Brain pericyte (primary cell): ENCODE measurements at places on chromosomes 12 and 14.

DNA sequence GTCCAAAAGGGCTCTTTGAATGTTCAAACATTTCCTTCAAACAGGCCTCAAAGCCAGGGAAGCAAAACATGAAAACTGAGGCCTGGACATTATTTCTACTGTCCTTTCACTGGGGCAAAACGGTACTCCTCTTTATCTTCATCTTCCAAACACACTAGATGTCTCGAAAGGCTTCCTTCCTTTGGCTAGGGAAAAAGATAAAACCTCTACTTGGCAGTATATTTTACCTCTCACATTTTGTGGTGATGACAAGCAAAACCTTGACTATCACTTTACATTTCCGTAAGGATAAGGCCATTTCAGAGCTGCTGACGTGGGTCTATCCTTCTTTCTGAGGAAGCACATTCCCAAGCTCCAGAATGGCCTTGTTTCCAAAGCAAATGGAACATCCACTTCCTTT is 9.9 kb downstream of the STAB2 start:
- no peak for DNase-seq

- no peak for DNase-seq
These were observed 24.3 kb downstream of the MAPK1IP1L start for GRCh38 chr14:55075628-55076175.

GRCh38 chr12:51391283-51392123 is at the start of gene GALNT6:
GALNT6 (minus strand) TSS chr12:51391406; CDS start chr12:51379781, 11,625 bp downstream.
- no peak for DNase-seq

DNA sequence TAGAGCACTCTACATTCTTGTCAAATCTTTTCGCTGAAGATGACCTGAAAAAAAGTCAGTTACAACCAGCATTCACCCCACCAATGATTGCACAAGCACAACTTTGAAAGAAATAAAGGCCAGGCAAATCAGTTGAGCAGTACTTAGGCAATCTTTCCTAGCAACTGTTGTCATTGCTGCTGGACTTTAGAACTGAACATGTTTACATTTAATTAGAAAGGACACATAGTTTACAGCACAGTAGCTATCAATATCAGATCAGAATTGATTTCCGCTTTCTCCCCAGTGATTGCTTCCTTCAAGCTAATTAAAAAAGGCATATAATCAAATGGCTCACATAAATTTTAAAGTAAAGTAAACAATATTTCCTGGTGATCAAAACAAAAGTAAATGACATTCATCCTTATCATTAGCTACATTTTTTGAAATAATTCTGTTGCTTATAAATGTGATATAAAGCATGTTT is 128.4 kb downstream of the FOXA1 start:
- DNase-seq = no peak

DNA sequence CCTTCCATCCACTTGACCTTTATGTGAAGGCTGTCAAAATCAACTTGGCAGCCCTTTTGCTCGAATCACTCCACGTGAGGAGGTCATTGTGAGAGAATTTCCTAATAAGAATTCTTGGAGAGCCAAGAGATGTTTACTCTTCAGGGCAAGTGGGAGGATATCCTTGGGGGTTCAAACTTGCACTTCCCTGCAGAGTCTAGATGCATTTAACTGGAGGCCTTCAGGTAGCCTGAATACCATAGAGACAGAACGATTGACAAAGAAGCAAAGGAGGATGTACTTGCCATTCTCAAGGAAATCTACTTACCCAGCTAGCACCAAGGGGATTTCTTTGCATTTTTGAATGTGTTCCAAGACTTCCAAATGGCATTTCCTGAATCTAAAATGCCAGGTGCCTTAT is 1702.6 kb upstream of the FLRT2 start:
- no peak for DNase-seq

DNA sequence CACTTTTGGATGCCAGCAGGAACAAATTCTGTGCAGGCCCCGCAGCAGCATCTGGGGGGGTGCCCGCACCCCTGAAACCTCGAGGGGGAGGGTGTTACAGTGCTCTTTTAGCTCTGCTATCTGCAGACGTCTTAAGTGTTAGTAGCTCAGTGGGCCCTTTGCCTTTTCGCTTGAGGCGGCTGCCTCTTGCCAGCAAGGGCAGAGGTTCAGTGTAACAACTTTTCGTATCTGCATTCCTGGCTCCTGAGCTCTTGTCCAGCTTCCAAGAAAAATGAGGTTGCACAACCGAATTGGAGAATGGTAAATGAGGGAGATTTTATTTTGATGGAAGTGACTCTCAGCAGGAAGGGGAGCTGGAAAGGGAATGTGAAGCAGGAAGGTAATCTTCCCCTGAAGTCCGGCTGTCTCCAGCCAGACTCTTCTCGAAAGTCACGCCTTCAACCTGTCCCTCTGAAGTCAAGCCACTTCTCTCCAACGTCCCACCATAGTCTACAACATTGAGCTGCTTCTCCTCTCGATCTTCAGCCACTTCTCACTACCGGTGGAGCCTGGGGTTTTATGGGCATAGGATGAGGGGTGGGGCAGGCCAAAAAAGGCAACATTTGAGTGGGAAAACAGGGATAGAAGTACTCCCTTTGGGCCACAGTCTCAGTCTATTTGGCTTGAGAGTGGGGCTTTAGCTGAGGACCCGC is 17.8 kb downstream of the TAS2R50 start:
- DNase-seq = peak; percentile 33

DNA sequence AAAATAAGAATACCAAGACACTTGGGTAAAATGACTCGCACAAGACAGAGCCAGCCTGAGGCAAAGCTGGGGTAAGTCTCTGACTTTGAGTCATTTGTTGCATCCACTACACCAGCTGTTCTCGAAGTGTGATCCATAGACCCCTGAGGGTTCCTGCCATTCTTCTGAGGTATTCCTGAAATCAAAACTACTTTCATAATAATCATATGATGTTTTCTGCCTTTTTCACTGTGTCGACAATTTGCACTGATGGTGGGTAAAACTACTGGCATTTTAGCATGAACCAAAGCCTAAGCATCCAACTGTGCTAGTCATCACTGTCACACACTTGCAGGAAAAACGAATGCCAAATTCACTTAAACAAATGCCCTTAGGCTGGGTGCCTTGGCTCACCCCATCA is 135.5 kb upstream of the FUT8 start:
- no peak for DNase-seq

DNA sequence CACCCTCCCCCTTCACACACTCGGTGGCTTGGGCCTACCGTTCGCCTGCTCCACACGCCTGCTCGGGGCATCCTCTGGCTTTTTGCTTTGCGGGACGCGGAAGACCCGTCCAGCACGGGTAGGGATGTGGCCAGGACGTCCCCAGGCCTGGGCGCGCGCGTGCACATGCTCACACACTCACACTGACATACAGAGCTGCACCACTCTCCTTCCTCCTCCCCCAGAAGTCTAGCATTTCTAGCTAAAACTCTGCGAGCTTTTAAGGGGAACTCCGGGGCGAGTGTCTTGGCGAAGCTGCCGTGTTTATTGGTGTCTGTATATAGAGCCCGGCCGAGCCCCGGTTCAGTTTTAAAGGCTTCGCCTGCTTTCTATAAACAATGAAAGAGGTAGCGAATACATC is 5.0 kb downstream of the TBX5 start:
- DNase-seq = no peak

- DNase-seq = no peak
These were observed 59.9 kb upstream of the IFNG-AS1 start for GRCh38 chr12:67929384-67929772.

DNA sequence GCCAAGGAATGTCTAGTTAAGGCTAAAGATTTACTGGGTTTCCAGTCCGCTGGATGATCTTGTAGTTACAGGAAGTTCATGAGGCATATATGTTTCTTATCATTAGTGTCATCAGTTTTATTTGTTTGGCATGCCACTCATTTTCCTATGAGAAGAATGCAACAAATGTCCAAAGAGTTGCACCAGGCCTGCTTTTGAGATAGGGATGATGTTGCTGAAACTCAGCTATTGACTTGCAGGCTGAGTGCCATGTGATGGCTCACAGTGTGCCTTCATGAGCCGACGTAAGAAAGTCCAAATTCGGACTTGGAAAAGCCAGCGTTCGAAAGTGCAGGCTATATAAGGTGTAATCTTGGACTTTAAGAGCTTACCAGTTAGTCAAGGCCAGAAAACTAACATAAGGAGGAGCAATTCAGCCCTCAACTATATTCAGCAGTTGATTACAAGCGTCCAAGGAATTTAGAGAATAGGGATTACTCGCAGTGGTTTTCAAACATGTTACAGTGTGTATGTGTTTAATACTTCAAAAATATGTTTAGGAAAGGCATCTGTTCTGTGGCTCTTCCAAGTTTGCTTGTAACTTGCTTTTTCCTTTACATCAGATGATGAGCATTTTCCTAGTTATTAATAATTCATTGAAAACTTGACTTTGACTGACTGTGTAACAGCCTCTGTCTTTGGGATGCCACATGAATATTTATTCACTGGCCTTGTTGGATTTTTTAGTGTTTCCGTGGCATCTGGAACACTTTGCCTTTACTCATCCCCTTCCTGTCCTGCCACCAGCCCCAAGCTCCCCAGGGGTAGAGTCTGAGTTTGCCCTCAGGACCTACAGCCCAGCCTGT is 101.3 kb downstream of the LGMN start:
- DNase-seq = no peak

DNA sequence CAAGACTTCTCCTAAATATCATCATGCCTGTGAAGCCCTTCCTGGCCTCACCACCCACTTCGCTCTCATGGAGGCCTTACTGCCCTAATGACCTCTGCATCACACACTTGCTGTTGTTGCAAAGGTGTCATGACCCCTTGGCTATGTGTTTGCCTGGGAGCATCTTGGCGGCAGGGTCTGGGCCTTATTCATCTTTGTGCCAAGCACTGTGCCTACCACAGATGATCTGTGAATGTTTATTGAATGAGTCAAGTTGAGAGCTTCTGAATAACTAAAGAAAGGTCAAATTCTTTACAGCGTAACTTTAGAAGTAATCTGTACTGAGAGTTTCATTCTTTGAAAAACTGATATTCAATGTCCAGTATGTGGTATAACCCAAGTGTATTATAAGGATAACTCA is 113.3 kb downstream of the TTC8 start:
- no peak for DNase-seq

- no peak for DNase-seq
These were observed 249.2 kb downstream of the BTG1 start for GRCh38 chr12:91896286-91897024.

DNA sequence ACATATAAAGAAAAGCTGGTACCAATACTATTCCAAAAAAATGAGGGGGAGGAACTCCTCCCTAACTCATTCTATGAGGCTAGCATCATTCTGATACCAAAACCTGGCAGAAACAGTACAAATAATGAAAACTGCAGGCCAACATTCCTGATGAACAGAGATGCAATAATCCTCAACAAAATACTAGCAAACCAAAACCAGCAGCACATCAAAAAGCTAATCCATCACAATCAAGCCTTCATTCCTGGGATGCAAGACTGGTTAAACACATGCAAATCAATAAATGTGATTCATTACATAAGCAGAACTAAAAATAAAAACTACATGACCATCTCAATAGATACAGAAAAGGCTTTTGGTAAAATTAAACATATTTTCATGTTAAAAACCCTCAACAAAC is 281.3 kb downstream of the KCNH5 start:
- DNase-seq = no peak

DNA sequence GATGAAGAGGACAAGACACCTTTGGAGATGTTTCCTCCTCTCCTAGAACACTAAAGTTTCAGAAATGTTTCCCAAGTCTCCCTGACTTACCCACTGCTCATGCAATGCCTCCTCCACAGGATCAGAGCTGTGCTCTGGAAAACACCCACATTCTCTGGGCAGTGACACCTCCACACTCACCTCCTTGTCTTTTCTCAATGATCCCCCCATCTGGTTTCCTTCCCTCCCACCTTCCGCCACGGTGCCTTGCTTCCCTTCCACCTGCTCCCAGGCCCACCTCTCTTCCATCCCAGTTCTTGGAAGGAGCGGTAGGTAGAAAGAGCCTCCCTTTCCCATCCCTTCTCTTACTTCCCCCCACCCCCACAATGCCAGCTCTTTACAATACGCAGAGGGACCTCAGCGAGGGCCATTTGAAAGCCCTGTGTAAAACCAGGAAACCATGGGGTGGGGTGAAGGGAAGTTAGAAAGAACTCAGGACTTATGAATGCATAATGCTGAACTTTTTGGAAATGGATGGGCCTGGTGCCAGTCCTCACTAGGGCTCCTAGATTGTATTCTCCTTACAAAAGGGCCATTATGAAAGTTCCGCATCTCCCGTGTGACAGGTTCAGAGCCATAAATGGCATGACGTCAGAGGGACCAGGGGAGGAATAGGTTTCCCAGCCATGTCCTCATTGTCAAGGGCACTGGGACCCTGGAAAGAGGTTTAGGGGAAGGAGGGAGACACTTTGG is 12.8 kb downstream of the FBLN5 start:
- no peak for DNase-seq

GRCh38 chr12:90235642-90236041 is 527.0 kb upstream of the ATP2B1 start:
- no peak for DNase-seq

DNA sequence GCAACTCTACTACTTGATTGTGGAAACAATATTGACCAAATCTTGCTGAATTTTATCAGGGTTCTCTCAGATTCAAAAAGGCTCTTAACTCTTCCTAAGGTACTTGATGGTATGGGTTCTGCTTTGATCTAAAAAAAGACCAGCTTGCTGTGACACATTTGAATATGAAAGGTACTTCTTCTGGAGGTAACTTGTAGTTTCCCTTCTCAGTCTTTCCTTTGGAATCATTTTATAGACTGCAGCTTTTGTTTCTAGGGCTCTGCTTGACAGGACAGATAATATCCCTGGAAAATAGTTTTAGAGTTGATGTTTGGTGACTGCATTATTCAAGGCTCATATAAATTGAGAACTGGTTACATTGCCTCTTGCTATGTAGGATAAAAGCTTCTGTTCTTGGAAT is 251.9 kb downstream of the FUT8 start:
- DNase-seq = no peak

DNA sequence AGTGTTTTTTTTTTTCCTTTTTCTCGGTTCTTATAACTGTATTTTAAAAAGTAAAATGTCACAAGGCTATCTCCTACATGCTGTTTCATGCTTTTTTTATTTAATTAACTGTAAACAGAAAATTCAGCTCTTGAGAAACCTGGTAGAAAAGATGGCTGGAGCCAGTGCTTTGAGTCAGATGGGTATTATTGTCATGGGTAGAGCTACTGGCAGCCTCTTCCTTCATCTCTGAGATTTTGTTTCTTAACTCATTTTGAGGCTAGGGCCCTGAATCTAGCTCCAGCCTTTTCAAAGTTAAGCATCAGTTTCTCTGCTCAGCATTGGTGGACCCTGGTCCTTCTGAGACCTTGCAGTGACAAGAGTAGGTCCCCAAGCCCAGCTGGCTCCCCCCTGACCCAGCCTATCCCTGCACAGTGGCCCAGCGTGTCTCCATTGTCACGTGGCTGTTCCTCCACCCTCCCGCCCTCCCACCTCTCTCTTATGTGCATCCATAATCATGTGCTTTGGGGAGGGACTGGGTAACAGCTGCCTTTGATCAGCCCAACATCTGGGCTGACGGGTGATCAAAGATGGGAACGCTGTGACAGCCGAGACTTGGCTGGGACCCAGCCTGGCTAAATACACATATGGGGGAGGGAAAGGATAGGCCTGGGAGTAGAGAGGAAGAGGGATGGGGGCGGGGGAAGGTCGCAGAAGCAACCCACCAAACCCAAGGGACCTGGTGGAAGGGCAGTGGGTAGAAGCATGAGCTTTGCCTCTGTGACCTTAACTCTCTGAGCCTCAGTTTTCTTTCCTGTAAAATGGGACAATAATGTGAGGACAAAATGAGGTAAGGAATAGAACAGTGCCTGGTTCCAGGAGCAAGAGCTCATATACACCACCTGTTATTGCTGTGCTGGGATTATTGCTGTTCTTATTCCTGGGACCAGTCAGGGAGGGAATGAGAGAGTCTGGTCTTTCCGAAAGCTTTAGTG is 24.4 kb upstream of the RBM19 start:
- DNase-seq = no peak

- DNase-seq = no peak
These were observed 105.0 kb upstream of the TMPO start for GRCh38 chr12:98410356-98410755.
